ENCODE measurements at places on chromosomes 7 and 10.

GRCh38 chr7:922334-923107 is 32.0 kb downstream of the ADAP1 start:
- DNase-seq, result no peak

GRCh38 chr7:151277631-151278030 is 29.1 kb upstream of the SMARCD3 start:
- DNase-seq, result no peak

DNA sequence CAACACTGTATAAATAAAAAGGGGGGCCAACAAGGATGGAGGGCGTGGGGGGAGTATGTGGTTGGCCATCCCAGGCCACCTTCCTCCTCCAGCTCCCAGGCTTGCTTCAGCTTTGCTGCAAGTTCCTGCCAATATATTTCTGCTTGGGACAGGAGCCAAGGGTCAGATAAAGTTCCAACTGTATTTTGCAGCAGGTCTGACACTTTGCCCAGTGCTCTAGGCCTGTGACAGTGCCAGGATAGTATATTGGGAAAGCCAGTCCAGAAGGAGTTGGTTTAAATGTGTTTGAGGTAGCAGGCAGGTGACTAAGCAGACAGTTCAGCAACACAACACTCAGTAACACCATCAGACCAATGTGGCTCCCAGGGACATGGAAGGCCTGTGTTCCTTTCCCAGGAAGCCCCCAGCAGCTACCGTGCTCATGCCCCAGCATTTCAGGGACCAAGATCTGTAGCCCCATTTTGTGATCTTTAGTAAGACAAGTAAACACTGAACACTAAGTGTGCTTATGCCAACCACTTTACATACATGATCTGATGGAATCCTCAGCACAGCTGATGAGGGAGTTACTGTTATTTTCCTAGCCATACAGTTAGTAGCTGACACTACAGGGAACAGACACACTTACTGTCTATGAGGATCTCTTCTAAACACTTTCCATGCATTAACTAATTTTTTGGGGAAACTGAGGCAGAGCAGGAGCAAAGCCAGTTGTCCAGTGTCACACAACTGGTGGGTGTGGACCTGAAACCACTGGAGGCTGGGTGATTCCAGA is 38.9 kb downstream of the DNAJB12 start:
- DNase-seq, result no peak

- no peak for DNase-seq
Observed at GRCh38 chr7:137975221-137975620, 26.7 kb downstream of the CREB3L2 start.

DNA sequence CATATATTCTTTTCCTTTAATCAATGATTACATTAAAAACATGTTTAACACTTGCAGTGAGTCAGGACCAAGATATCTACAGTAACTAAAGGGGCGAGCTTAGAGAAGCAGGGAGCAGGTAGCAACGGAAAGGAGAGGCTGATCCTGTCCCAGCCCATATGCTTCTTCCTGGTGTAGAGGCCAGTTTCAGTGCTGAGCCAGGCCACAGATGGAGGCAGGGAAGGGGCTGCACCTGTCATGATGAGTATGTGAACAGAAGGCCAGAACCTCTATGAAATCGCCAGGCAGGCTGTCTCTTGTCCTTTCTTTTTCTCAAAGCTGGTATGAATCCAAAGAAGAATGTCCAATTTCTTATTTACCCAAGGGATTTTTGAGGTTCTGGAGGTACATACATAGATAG is 16.3 kb downstream of the REEP3 start:
- DNase-seq, result no peak

- DNase-seq, result no peak
Observed at GRCh38 chr10:44948642-44949041, 11.0 kb upstream of the RASSF4 start.

DNA sequence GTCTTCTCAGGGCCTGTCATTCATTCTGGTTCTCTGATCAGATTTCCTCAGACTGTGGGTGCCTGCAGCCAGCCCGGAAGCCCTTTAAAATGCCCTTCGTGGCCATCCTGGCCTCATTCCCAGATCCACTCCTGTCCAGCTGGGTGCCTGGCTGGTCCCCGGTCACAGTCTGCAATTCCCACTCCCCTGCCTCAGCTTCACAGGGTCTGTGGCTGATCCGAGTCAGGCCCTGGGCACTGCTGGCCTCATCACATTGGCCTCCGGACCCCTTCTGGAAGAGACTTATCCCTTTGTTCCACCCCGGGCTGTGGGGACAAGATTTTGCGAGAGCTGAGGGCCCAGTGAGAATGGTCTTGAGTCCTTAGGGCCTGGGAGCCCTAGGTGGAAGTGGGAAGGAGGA is 12.1 kb downstream of the DOCK1 start:
- DNase-seq, result no peak
